HS-27A (cell line): ENCODE measurements at places on chromosomes 13 and 19.

- no peak for DNase-seq
These were observed 9.3 kb upstream of the RUBCNL start for GRCh38 chr13:46396341-46396740.

DNA sequence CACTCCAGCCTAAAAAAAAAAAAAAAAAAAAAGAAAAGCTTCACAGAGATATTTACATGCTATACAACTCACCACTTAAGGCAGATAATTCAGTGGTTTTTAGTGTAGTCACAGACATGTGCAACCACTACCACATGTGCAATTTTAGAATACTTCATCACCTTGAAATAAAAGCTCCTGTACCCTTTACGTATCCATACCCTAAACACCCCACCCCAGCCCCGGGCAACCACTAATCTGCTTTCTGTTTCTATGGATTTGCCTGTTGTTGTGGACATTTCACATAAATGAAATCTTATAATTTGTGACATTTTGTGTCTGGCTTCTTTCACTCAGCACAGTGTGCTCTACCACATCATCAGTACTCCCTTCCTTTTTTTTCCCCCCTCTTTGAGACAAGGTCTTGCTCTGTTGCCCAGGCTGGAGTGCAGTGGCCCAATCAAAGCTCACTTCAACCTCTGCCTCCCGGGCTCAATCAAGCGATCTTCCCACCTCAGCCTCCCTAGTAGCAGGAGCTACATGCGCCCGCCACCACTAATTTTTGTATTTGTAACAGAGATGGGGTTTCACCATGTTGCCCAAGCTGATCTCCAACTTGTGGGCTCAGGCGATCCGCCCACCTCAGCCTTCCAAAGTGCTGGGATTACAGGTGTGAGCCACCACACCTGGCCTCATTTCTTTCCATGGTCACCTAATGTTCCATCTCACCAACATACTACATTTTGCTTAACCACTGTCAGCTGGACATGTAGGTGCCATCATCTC is 4.0 kb downstream of the DDX39A start:
- DNase-seq = no peak

DNA sequence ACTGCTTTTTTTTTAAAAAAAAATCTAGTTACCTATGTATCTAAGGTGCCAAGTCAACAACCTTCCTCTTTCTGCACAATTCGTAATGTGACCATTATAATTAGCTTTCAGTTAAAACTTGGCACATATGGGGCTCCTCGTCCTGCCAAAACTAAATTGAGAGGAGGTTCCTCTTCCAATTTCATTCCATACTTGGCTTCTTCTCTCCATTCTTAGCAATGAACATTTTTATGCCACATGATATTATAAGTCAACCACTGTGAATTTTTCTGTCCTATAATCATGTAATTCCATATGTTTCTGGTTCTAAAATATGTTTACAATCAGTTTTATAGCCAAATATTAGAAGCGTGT is 177.0 kb downstream of the DCLK1 start:
- DNase-seq = no peak

GRCh38 chr13:112842343-112842856 is 126.6 kb upstream of the MCF2L start:
- no peak for DNase-seq

DNA sequence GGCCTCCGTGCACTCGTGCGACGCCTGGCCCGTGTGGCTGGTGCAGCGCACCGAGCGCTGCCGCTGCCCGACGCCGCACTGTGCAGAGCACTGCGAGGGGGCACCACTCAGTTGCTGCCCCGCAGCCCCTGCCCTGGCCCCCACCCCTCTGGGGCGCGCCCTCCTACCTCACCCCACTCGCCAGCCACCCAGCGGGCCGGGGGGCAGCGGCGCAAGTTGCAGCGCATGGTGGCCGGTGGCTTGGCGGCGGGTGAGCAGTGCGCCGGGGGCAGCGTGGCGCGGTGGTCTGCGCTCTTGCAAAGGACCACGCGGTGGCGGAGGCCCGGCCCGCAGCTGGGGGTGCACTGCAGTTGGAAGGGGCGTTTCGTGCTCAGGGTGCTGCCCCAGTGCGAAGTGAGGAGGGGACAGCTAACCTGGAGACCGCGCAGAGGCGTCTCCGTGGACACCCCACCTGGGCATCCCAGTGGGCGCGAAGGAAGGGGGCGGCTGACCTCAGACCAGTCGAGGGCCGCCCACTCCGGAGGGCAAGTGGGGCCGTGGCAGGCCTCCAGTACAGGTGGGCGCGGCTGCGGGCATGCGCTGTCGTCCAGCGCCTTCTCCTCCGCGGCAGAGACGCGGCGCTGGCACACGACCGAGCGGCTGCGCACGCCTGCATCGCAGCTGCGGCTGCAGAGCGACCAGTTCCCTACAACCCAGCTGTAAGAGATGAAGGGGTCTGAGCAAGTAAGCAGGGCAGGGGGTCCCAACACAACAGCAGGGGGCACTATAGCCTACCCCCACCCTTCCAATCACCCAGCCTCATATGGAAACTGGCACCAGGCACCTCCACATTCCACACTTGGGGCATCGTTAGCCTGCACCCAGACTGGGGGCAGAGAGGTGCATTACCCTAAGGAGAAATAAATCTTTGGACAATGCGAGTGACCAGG is 8.0 kb upstream of the MYO1F start:
- DNase-seq = no peak

DNA sequence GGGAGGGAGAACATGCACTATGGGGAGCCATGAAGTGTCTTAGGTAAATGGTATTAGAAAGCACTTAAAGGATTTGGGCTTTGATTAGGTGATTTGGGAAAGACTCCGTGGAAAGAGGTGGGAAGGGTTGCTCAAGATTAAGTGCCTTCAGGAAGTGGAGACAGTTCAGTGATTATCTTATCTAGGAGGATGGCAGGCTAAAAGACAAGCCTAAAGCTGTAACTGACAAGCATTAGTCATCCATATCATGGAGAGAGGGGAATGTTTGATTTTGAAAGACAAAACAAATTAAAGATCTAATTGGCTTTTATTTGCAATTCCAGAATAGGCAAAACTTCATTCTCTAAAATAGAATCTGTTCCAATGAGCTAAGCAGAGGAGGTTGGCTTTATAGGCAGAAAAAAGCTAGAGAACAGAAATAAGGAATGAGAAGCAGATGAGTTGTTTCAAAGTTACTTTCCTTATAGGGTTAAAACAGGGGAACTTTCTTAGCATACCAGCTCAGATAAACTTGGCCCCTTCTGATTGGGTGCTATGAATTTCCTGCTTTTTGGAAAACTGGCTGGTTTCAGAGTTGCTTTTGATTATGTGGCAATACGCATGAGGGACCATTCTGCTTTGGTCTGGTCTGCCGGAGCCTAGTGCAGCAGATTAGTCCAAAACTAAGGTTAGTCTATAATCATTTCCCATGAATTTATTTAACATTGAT is 1.8 kb upstream of the DIAPH3 start:
- no peak for DNase-seq

DNA sequence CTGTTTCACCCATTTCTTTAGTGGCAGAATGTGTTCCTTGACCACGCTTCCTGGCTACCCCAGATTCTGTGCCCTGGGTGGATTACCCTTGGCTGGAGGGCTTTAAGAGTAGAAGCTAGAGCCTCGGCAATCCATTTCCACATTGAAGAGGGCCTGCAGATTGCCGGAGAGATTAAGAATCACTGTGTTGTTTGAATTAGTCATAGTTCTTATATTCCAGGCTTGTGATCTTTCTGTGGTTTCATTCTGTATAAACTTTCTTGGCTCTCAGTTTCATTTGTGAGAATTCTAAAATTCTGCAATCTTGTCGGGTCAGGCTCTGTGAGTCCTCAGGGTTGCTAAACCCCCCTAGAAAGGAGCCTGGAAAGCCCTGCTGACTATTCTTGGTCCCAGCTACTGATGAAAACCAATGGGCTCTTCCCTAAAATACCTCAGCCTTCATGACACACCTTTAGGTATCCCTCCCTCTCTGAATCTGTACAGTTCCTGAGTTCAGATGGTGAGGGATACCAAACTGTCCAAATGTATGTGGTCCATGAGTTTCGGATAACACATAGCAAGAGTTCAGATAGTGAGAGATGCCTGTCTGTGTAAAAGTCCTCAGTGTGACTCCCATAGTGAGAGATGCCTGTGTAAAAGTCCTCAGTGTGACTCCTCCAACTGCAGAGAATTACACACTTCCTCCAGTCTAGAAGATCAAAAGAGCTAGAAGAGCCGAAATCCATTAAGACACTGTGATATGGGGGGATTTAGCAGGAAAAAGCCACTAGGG is 4.3 kb downstream of the PHF11 start:
- DNase-seq = no peak

DNA sequence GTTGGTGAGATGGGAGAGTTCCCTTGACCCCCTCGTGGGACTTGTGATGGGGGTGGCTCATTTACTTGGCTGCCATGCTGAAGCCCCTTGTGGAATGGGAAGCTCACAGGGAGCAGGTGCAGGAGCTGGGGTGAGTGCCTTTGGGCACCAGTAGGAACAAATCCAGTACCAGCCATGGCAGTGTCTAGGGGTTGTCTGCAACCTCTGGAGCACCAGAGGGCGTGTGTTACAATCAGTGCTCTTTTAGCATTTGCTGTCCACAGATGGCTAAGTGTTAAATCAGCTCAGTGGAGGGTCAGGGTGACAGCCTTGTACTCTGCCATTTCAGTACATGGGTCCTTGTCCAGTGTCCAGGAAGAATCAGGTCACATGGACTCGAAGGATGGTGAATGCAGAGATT is 75.6 kb downstream of the ATP8A2 start:
- DNase-seq = no peak

GRCh38 chr13:113164492-113164891 is 6.0 kb downstream of the PROZ start:
- DNase-seq = no peak

DNA sequence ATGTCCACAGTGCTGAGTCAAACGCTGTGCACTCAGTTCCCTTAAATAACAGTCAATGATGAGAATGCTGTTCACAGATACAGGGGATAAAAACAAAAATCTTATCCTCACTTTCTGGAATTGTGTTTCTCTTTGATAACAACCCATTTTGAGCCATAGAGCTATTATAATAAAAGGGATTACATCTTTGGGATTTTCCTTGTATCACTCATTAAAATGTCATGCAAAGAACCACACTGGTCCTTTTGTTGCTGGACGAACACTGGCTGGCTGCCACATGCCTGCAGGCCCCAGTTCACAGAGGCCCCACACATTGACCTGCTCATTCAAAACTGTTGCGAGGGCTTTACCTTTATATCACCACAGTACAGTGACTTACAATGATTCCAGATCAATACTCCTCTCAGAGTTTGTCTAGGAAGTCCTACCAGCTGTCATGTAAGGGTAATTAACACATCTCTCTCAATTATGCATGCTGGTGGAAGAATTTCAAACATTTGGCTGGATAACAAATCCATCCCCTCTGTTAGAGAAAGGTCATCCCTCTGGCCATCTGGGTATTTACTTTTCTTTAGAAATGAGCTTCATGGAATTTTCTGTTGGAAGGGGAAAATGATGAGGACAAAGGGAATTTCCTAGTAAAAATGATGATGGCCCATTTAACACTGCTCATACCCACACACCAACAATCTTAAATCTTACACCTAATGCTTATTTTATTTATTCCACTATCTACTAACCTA is 85.9 kb downstream of the MBNL2 start:
- DNase-seq = peak; percentile 60

DNA sequence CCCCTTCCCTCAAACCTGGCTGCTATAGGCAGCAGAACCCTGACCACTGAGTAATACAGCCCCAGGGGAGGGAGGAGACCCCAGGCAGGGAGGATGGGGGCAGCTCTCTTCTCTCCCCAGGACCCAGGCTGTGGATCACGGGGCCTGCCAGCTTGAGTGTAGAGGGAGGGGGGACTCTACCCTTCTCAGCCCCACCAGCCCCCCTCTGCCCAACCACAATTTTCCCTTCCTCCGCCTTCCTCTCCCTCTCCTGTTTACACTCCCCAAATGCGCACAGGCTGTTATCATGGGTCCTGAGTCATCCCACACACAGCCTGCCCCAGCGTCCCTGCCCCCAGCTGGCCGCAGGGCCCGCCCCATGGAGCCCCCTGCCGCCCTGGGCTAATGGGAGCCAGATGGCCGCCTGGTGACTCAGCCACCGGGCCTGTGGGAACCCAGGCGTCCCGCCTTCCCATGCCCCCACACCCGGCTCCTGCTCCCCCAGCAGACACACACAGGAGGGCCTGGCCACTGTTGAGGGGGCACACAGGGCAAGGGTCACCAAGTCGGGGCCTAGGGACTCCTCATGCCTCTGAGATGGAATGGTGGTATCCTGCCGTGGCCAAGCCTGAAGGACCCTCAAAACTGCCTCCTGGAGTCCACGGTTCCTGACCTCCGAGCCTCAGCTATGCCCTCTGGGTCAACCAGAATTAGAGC is 13.6 kb downstream of the CCDC97 start:
- DNase-seq = peak; percentile 95

DNA sequence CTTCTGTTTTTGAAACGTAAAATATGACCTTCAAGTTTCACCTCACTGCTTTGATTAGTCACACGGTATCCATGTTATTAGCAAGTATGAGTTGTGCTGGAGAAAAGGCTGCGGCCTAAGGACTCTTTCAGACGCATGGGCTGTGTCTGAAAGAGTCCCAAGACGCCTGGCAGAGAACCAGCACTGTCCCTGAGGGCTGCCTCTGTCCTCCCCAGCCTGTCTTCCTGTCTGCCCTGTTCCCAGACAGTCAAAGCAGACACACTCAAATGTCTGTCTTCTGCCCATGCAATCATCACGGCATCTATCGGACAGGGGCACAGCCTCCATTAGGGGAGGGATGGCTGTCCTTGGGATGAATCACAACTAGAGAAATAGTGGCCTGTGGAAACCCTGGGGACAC is 65.5 kb downstream of the DPY19L3 start:
- no peak for DNase-seq

- DNase-seq = no peak
These were observed 325.0 kb downstream of the DNAJC15 start for GRCh38 chr13:43348397-43348796.

DNA sequence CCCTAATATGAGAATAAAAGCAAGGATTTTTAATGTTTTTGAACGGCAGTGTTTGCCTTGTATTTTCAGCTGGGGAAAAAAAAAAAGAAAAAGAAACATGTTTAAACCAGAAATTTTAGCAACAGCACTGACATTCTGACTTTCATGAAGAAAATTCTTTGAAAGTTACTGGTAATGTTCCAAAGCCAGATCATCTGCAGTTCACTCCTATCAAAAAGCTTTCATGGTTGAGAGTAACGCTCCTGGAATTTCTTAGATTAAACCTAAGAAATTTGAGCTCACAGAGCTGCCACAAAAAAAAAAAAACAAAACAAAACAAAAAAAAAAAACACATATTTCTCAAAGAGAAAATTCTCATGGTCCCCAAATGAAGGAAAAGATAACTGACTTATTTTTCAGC is 1106.7 kb downstream of the EFNB2 start:
- DNase-seq = peak; percentile 52

GRCh38 chr19:16886305-16886880 is 2.4 kb upstream of the F2RL3 start:
- DNase-seq = no peak

GRCh38 chr19:35596366-35596999 is 10.5 kb downstream of the PMIS2 start:
- no peak for DNase-seq

- no peak for DNase-seq
These were observed 167.1 kb downstream of the LMO7 start for GRCh38 chr13:75803164-75803611.

GRCh38 chr13:39836038-39836437 is 180.6 kb downstream of the COG6 start:
- DNase-seq = no peak

- no peak for DNase-seq
These were observed 432.5 kb downstream of the FGF9 start for GRCh38 chr13:22103046-22104027.

GRCh38 chr13:29648760-29649159 is 53.3 kb upstream of the SLC7A1 start:
- DNase-seq = no peak
